ENCODE measurements at places on chromosomes 2 and 18. TPM values are rescaled to one million over a fixed set of nuclear protein-coding genes. Genes with fewer than 3 reads are reported as not detected.

- no peak for DNase-seq
Measured at GRCh38 chr2:154740361-154740760, 41.9 kb downstream of the KCNJ3 start.

- no peak for DNase-seq
Measured at GRCh38 chr2:179521944-179522343, 257.3 kb upstream of the SESTD1 start.

- DNase-seq = no peak
Measured at GRCh38 chr2:203973000-203973399, 36.4 kb downstream of the ICOS start.

- no peak for DNase-seq
Measured at GRCh38 chr2:39723497-39723896, 55.6 kb downstream of the THUMPD2 start.

DNA sequence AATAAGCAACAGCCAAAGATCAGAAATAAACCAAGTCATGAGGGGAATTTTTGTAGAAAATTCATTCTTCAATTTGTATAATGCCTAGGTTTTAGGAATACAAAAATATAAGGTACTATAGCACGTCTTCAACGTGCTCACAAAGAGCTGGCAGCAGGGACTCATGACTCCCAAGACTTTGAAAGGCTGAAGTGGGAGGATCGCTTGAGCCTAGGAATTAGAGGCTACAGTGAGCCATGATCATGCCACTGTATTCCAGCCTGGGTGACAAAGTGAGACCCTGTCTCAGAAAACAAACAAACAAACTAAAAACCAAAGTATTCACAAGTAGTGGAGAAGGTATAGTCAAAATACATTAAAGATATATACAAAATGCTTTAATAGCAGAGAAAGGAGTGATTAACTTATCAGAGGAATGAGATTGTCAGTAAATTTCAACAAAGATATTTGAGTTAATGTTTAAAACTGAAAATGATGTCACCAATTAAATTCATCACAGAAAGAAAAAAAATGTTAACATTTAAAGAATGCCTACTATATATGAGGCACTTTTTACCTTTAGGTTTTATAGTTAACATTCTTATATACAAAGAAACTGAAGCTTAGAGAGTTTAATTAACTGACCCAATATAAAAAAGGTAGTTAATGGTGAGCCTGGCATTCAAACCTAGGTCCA lies 3.2 kb downstream of the WDR33 start:
- DNase-seq = no peak

GRCh38 chr18:78511666-78512601 lies 467.7 kb upstream of the SALL3 start:
- DNase-seq = no peak

DNA sequence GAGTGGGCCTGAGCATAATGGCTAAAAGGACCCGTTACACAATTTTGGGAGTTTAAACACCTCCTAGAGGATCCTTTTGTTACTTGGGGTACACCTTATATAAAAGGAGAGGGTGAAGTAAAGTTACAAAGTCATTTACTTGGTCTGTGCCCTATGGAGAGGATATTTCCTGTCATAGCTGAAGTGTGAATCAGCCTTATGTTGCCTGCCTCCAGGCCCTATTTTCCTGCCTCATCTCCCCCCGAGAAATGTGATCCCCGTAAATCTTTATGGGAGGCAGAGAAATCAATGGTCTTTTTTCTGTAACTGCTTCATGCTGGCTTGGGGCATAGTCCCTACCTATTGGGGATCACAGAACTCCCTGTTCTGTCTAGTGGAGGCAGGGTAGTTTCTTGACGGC lies 906.6 kb downstream of the DSC3 start:
- DNase-seq = no peak

DNA sequence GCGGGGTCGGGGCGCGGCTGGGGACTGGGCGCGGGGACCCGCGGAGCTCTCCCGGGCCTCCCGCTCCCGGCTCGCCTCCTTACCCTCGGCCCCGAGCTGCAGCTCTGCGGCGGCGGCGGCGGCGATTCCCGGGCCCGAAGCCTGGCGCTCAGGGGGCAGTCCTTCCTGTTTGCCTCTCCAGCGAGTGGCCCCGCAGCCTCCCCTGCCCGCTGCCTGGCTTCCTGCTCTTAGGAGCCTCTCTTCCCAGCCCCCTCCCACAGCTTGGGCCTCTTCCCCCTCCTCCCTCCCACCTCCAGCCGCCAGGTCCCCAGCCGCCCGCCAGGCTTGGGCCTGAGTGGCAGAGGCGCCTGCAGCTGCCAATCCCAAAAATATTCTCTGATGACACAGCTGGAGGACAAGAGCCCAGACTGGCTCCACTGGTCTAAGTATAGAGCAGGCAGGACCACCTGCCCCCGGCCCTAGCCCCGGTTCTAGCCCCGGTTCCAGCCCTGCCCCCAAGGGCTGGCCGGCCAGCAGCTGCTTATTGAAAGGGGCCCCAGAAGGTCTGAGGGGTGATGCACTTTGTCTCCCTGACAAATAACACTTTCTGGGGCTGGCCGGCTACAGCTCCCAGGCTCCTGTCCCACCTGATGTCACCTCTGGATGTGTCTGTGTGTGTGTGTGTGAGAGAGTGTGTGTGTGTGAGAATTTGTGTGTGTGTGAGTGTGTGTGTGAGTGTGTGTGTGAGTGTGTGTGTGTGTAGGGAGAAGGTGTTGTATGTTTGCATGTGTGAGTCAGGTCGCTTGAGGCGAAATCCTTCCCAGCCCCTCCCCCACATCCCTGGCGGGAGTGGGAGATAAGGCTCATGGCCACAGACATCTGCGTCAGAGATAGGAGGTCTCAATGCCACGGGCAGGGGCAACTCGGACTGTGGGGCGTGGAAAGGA lies at the start of gene OBSL1:
Gene OBSL1 (minus strand): TSS at position 229 of the 926 bp plus-strand sequence. CDS start 307 bp downstream, outside the sequence.
- peak; percentile 90 for DNase-seq

GRCh38 chr2:173614265-173614930 lies 259.7 kb downstream of the CDCA7 start:
- no peak for DNase-seq

The USP40 gene
- total RNA-seq = 21.8 TPM
